ENCODE measurements at places on chromosomes 5 and 9.

- DNase-seq: peak; percentile 53
Observed at GRCh38 chr5:93294199-93294598, 286.8 kb downstream of the NR2F1-AS1 start.

- DNase-seq: no peak
Observed at GRCh38 chr5:68398146-68398812, 182.7 kb downstream of the PIK3R1 start.

- DNase-seq: no peak
Observed at GRCh38 chr5:125778791-125779190, 644.4 kb upstream of the GRAMD2B start.

GRCh38 chr9:27304521-27304920 lies 7.6 kb upstream of the EQTN start:
- no peak for DNase-seq

DNA sequence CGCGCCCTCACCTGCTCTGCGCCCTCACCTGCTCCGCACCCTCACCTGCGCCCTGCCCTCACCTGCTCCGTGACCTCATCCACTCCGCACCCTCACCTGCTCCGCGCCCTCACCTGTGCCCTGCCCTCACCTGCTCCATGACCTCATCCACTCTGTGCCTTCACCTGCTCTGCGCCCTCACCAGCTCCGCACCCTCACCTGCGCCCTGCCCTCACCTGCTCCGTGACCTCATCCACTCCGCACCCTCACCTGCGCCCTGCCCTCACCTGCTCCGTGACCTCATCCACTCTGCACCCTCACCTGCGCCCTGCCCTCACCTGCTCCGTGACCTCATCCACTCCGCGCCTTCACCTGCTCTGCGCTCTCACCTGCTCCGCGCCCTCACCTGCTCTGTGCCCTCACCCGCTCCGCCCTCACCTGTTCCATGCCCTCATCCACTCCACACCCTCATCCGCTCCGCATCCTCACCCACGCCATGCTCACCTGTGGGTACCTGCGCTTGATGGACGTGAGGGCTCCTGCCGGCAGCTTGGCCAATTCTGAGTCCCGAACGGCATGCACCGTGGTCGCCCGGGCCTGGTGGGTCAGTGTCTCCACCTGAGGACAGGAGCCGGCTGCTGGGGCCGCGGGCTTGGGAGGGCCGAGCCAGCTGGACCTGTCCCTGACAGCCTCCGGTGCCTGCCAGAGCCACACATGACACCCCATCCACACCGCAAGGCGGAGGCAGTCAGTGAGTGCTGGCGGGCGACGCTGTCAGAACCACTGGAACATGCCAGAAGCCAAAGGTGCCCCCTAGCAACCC lies 35.6 kb upstream of the NSMF start:
- no peak for DNase-seq

GRCh38 chr9:70020991-70021571 lies 22.6 kb upstream of the MAMDC2 start:
- DNase-seq: peak; percentile 94

GRCh38 chr9:135976944-135977343 lies 15.8 kb upstream of the UBAC1 start:
- no peak for DNase-seq

DNA sequence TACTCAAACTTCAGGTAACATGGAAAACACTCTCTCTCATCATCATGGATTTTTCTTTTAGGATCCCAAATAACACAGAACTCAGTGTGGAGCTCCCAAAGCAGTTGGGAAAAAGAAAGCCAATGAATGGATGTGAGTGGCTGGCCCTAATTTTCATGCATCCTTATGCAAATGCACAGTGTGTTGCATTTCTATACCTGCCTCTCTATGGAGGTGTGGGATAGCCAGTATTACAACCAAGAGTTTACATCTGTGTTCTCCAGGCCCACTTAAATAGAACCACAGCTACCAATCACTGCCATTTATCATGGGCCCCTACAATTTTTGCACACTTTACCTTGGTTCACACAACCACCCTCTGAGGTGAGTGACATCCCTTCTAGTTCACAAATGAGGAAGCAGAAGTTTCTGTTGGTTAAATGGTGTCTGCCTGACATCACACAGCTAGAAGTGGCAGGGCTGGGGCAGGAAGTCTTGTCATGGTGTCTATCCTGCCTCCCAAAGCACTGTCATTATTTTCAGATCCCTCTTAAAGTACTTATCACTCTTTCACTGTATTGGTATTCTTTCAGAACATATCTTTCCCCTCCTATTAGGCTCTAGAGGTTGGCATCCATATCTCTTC lies 17.3 kb downstream of the MAMDC2 start:
- no peak for DNase-seq

DNA sequence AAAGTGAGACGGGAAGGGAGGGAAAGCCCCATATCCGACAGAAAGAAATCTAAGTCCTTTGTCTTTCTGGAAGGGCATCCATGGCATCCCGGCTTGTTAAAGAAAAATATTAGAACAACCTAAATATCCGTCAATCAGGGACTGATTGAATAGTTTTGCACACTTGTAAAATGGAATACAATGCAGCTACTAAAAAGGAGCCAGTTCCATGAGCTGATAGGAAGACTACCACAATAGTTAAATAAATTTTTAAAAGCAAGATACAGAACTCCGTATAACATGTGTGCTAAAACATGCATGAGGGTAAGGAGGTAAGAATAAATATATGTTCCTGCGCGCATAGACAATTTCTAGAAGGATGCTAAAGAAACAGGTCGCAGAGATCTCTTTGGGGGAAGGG lies 12.8 kb upstream of the GNPDA1 start:
- no peak for DNase-seq

- no peak for DNase-seq
Observed at GRCh38 chr5:56317923-56318561, 84.9 kb upstream of the ANKRD55 start.

DNA sequence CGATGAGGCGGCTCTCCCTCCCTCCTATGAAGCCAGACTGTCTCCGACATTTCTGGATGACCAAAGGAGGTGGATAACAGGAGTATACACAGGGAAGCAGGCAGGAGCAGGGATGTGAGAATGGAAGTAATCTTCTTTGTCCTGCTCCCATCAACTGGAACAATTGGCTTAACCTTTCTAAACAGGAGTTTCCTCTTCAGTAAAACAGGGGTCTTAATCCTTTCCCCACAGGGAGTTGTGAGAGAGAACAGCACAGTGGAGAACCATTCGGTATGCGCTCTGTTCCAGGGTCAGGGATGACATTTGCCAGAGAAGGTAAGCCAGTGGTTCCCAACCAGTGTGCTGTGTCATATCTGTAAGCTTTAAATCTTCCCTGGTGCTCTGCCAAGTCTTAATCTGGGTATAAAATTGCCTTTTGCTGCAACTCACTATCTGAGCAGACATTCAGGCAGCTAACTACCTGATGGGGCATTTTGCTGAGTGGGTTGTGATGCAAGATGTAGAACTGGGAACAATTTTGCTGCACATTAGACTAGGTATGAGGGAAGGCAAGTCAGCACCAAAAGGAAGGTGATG lies 294.8 kb upstream of the KIF2A start:
- DNase-seq: no peak

- DNase-seq: no peak
Observed at GRCh38 chr9:35318741-35319140, 156.9 kb downstream of the UNC13B start.

DNA sequence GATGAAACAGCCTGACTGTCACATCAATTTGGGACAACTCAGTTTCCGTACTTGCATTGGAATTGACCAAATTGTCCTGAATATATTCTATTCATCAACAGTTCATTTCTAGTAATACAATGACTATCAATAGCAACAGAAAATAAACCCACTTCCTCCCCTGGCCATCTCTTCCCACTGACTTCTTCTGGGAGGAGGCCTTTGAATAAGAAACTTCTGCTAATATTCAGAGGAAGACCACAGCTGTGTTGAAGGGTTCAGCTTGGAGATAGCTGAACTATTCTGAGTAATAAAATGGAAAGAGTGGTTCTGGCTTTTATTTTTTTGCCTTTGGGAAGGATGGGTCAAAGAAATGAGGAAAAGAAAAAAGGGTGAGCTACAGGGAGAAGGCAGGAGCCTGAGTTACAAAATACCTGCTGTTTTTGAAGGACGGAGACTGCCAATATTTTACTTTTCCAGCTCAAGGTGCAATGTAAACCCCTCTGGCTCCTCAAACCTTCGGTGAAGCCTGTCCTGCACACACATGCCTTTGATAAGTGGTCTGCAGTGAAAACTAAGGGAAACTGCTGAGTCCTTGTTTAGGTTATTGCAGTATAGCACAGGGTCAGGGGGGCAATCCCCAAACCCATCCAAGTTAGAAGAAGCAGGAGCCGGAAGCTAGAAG lies 29.9 kb downstream of the FYB1 start:
- no peak for DNase-seq

- DNase-seq: peak; percentile 18
Observed at GRCh38 chr9:69945671-69946141, 97.9 kb upstream of the MAMDC2 start.

GRCh38 chr9:76559286-76559685 lies 100.3 kb downstream of the GCNT1 start:
- no peak for DNase-seq

GRCh38 chr9:71072587-71072986 lies 48.8 kb downstream of the TRPM3 start:
- peak; percentile 9 for DNase-seq

- peak; percentile 19 for DNase-seq
Observed at GRCh38 chr9:128568470-128569078, 16.2 kb downstream of the SPTAN1 start.

DNA sequence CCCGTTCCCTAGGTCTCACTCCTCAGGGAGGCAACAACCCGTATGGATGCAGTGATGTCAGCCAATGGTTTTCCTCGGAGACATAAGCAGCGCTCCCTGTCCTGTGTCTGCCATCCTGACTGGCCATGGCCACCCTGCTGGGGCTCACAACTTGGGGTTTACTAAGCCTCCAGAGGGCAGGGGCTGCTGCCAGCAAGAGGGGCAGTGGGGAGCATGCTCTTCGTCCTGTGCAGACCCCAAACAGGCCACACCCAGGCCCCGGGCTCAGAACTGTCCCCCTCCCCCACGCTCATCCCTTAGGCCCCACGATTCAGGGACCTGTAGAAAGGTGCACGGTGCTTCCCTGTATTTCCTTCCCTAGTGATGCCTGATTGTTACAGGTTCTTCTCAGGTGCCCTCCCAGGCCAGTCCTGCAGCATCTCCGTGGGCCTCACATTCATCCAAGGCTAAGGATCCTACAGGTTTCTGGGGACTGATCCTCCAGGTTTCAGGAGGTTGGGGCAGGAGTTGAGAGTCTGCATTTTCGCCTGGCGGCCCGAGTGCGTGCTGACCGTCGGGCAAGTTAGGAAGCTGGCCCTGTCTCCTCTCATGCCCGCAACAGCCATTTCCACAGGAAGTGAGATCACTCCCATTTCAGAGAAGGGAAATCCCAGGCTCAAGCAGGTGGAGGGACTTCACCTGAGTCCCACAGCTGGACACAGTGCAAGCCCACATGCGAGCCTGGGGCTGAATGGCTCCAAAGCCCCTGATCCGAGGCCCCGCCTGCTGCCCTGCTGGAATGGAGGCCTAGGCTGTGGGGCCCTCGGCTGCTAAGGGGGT lies 217.6 kb downstream of the ROR2 start:
- no peak for DNase-seq

- DNase-seq: no peak
Observed at GRCh38 chr9:133597316-133597957, 11.8 kb downstream of the FAM163B start.

DNA sequence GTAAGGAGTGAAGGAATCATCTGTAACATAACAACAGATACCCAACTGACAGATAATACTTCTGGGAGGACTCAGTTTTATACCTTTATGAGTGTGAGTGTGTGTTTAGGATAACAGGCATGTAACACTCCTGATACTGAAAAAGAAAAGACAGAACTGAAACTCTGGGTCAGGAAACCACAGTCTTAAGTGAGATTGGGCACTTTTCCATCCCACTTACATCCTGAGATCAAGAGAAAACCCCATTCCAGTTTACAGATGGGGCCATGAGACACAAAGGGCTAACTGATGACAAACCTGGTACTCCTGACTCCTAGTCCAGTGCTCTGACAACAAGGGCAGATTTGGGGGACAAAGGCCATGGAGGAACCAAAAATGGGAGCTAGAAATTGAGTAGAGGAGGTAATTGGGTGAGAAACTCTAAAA lies 18.0 kb downstream of the IL5 start:
- DNase-seq: no peak

DNA sequence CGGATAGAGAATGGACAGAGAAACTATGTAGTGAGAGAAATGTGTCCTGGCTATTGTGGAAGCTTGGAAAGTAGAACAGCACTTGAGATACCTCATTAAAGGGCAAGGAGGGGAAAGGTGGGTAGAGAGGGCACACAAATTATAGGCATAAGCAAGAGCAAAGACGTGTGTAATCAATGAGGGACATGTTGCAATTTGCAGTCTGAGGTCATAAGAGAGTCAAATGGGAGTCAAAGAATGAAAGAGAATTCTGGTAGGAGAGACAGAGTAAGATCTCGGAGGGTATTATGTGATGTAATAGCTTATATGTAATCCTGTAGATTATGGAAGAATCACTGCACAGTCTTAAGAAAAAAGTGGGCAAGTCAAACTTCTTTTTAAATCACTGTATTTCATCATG lies 312.0 kb upstream of the RGMB start:
- DNase-seq: no peak

GRCh38 chr5:38509185-38509584 lies 47.3 kb downstream of the LIFR start:
- peak; percentile 61 for DNase-seq

DNA sequence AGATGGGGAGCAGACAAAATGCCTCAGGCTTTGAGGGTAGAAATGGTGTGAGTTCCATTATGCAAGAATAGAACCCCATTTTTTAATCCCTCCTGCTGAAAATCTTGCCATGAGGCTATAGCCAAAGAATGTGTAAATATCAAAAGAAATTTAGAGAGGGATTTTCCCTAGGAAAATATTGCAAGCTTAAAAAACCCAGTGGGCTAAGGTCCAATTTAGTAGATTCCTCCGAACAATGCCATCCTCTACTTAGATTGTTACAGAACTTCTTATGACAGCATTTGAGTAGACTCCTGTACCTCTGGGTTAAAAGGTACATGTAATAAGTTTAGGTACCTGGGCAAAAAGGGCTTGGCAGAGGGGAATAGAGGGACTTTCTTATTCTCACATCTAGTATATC lies 138.4 kb downstream of the GHR start:
- DNase-seq: no peak

DNA sequence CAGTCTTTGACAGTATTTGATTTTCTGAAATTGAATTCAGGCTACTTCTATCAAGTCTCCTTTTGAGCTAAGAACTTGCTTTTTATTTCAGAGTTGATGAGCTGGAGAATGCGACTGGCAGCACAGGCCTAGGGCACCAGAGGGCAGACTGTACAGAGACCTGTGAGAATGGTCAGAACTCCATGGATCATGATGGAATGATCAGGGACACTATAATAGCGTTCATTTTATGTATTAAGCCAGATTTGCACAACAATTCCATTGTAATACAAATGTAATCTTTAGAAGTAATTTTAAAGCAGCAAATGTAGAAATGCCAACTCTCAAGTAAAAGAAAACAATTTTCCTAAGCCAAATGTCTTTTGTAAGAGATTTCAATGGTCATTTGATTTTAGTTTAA lies 902.4 kb downstream of the NR2F1-AS1 start:
- DNase-seq: peak; percentile 21

All from astrocyte of the hippocampus (primary cell).